ENCODE measurements at places on chromosomes 11 and 22.
A peak's percentile ranks its signal among the peaks of the same experiment; 100 is the strongest.

- no peak for ATAC-seq
Observed at GRCh38 chr11:58813693-58814092, 30.8 kb downstream of the GLYATL2 start.

GRCh38 chr22:20413217-20414058 lies 19.5 kb downstream of the ZNF74 start:
- ATAC-seq = no peak

- ATAC-seq = no peak
Observed at GRCh38 chr22:49087198-49087597, 740.5 kb downstream of the BRD1 start.

GRCh38 chr11:13763341-13763740 lies 94.9 kb downstream of the FAR1 start:
- ATAC-seq = no peak

DNA sequence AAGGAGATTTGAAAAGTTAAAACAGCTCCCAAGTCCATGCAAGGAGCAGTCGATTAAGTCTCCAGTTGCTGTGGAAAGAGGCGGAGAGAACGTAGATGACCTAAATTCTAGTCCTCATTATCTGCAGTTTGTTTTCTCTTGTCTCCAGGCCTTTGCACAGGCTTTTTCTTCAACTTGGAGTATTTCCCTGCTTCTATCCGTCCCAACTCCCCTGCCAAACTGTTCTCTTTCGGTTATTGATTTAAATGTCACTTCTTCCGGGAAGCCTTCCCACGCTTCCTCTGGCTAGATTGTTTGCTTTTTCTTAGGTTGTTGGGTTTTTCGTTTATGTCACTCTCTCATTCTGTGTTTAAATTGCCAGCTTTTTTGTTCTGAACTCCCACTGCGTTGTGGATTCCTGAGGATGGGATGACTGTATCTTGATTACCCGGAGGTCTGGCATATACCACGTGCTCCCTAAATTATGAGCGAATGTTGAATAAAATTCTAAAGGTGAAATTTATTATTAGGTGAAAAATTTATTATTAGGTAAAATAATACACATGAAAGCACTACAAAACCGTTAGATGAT lies 463 bp downstream of the TMEM126B start:
- no peak for ATAC-seq

- ATAC-seq = no peak
Observed at GRCh38 chr11:72712841-72713240, 38.6 kb upstream of the PDE2A start.

DNA sequence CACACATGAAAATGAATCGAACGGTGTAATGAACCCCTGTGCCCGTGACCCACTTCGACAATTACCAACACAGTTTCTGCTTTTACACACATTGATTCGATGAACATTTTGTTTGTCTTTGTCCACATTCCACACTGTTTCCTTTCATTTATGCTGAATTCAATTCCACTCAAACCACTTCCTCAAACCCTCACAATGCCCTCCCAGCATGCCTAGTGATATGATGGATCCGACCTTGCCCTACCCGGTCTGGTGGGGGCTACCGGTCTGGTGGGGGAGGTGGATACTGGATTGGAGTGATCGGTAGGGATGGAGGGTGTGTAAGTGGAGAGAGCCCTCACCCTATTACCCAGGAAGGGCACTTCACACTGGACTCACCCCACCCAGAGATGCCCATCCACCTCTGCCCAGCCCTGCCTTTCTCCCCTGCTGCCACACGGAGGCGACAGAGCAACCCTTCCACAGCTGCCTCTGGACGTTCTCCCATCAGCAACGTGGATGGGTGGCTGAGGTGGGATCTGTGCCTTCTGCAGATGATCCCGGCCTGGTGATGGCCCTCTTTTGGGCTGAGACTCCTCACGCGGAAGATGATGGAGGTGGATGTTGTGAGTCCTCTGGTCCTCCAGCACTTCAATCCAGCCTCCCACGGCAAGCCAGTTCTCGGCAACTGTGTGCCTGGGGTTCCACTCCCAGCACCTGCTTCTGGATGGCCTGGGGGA lies 33.0 kb upstream of the P2RY2 start:
- ATAC-seq = peak; percentile 53

DNA sequence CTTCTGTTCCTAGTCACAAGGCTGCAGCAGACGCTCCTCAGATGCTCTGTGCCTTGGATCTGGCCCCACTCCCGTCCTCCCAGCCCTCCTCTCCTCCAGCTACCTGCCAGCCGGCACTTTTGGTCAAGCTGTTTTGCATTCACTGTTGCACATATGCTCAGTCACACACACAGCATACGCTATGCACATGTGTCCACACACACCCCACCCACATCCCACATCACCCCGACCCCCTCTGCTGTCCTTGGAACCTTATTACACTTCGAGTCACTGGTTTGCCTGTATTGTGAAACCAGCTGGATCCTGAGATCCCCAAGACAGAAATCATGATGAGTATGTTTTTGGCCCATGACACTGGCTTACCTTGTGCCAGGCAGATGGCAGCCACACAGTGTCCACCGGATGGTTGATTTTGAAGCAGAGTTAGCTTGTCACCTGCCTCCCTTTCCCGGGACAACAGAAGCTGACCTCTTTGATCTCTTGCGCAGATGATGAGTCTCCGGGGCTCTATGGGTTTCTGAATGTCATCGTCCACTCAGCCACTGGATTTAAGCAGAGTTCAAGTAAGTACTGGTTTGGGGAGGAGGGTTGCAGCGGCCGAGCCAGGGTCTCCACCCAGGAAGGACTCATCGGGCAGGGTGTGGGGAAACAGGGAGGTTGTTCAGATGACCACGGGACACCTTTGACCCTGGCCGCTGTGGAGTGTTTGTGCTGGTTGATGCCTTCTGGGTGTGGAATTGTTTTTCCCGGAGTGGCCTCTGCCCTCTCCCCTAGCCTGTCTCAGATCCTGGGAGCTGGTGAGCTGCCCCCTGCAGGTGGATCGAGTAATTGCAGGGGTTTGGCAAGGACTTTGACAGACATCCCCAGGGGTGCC lies 109.8 kb downstream of the BCR start:
- ATAC-seq = no peak

Data from stimulated activated memory B cell treated with anti-CD40 and anti-IgM and Interleukin-4, amounts not matched to agents 10 μg/mL and 1 μg/mL and 100 μg/mL, for 72 hours (primary cell).